ENCODE measurements at places on chromosomes 2 and 18.

- no peak for DNase-seq
Measured at GRCh38 chr18:48113691-48114090, 183.2 kb upstream of the SMAD2 start.

DNA sequence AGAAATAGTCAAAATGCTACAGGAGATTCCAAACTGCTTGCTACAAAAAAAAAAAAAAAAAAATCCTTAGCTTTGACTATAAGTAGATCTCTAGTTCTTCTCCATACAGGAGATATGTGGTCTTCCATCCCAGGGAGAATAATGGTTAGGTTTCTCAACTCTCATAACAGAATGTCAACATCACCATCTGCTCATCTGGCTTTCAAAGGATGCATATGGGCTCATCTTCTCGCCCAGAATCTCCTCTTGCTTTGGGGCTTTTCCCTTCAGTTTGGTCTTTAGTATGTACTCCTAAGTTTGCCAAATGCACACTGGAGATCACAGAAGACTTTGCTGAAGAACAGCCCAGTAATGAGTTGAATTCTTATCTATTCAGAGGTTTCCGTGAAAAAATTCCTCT, 240.7 kb downstream of the NRXN1 start:
- DNase-seq: no peak

DNA sequence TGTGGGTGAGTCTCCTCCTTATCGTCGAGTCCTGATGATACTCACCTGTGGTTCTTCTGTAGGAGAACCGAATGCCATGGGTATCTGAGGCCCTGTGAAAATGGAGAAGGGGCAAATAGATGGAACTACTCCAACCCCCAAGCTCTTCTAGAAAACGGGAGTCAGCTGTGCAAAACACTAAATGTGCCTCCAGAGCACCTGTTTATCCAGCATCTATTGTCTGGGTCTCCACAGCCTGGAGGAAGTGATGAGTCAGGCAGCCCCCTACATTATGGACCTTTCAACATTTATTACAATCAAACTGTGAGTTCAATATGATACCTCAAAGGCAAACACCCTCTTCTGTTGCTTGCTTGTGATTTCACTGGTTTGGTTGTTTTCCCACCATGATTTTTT, 9.8 kb upstream of the LRRFIP1 start:
- DNase-seq: no peak

GRCh38 chr2:113219889-113220641, 46.3 kb downstream of the PSD4 start:
- DNase-seq: peak; percentile 47

- no peak for DNase-seq
Measured at GRCh38 chr2:159445307-159445706, 158.8 kb upstream of the WDSUB1 start.

- no peak for DNase-seq
Measured at GRCh38 chr2:127572841-127573240, 37.4 kb downstream of the MYO7B start.

- DNase-seq: no peak
Measured at GRCh38 chr18:77006305-77007175, 126.0 kb downstream of the MBP start.

DNA sequence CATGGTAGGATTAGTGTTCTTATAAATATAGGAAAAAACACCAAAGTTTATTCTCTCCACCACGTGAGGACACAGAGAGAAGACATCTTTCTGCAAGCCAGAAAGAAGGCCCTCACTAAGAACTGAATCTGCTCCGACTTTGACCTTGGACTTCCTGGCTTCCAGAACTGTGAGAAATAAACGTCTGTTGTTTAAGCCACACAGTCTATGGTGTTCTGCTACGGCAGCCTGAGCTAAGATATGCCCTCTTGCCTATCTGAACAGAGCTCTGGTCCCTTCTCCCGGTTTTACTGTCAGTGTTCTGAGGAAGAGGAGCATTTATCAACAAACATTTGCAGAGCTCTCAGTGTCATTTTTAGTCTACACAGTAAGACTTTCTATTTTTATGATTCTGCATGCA, 131.3 kb downstream of the DOK6 start:
- no peak for DNase-seq

DNA sequence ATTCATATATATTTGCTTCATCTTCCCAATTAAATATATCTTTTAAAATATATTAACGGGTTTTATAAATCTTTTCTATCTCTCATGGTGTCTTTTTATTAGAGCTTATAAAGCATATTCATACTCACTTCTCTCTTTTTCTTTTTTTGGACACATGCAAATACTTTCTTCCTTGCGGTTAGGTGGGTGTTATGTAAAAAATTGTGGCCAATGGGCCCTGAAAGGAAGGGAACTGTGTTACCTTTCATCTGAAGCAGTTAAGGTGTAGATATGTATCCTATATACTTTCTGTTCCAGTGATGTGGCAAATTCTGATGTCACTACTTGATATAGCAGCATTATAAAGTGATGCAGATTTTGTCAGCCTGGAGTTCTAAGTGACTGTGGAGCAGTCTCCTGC, 714.5 kb downstream of the PLCL1 start:
- DNase-seq: no peak

DNA sequence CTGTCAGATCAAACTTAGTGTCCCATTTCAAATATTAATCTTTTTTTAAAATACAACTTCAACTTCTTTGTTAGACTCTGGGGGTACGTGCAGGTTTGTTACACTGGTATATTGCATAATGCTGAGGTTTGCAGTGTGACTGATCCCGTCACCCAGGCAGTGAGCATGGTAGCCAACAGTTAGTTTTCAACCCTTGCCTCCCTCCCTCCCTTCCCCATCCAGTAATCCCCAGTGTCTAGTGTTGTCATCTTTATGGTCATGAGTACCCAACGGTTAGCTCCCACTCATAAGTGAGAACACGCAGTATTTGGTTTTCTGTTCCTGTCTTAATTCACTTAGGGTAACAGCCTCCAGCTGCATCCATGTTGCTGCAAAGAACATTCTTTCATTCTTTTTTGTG, 23.9 kb downstream of the NOL10 start:
- DNase-seq: no peak

- DNase-seq: peak; percentile 38
Measured at GRCh38 chr2:232574674-232575403, 24.4 kb downstream of the EIF4E2 start.

GRCh38 chr2:134405611-134406081, 151.8 kb downstream of the MGAT5 start:
- DNase-seq: peak; percentile 67

DNA sequence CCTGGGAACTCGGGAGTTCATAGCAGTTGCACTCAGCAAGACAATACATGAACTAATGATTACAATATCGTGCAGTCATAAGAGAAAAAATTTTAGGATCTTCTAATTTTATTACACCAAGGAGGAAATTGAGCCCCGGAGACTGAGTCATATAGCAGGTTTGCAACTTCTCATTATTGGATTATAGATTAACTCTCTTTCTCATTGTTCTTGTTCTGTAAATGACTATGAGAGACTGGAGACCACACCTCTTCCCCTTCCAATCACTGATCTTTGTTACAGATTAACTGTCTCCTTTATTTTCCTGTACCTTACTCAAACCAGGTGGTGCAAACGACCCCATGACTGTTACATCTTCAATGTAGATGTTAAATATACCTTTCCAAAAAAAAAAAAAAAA, 435.8 kb upstream of the DDX18 start:
- no peak for DNase-seq

DNA sequence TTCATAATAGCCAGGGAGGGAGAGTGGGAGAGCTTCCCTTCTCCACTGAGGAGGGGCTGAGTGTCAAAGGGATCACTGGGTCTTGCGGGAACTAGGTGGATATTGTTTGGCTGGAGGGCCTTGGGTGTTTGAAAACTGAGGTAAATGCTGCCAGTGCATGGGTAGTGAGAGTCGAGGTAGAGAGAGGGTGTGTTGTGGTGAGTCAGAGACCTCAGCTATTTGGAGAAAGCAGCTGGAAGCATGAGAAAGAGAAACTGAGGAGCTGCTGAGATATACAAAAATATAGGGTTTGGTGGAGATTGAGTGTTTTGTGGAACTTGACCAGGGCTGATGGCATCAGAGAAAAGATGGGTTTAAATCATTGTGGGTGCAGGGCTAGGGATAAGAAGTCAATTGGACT, 127.0 kb upstream of the CCDC195 start:
- peak; percentile 28 for DNase-seq

GRCh38 chr2:101717071-101717845, 19.8 kb downstream of the MAP4K4 start:
- no peak for DNase-seq

GRCh38 chr2:60614319-60614718, 60.9 kb upstream of the BCL11A start:
- no peak for DNase-seq

- no peak for DNase-seq
Measured at GRCh38 chr2:22454826-22455485, 930.0 kb upstream of the KLHL29 start.

- DNase-seq: no peak
Measured at GRCh38 chr18:58694720-58695468, 23.6 kb downstream of the MALT1 start.

DNA sequence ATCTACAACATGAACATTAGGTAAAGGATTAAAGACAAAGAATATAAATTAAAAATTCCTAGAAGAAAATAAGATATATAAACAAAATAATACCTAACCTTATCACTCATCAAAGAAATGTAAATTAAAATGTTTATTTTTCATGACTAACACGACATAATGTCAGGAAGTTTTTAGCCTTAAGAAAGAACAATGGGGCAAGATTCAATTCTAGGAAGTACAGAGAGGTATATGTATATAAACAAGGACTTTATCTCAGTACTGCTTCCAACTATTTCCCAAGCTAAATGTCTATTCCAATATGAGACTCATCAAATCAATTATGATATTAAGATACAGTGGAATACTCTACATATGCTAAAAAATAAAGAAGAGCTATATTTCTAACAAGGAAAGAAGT, 44.1 kb downstream of the TTC21B start:
- DNase-seq: no peak

GRCh38 chr2:239260546-239261327, 140.1 kb downstream of the HDAC4 start:
- no peak for DNase-seq

DNA sequence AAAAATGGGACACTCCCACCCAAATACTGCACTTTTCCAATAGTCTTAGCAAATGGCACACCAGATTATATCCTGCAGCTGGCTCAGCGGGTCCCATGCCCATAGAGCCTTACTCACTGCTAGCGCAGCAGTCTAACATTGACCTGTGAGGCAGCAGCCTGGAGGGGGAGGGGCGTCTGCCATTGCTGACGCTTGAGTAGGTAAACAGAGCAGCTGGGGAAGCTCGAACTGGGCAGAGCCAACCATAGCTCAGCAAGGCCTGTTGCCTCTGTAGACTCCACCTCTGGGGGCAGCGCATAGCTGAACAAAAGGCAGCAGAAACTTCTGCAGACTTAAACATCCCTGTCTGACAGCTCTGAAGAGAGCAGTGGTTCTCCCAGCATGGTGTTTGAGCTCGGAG, 110.4 kb downstream of the CTIF start:
- no peak for DNase-seq

DNA sequence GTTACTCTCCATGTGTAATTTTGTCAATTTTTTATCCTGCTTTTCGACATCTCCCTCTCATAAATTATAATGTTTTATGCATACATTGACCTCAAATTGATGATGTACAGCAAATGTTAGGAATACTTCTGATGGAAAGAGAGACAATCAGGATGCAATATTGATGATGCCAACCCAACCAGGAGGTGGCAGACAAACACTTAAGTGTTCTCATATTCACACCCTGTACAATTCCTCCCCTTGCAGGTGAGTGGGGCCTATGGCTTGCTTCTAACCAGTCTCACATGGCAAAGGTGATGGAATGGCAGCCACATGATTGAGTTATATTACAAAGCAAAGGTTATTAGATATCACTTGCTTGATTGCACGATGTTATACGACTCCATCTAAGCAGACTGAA, 594.3 kb upstream of the REG3G start:
- no peak for DNase-seq

- DNase-seq: no peak
Measured at GRCh38 chr2:3490191-3491170, 28.9 kb downstream of the ADI1 start.

DNA sequence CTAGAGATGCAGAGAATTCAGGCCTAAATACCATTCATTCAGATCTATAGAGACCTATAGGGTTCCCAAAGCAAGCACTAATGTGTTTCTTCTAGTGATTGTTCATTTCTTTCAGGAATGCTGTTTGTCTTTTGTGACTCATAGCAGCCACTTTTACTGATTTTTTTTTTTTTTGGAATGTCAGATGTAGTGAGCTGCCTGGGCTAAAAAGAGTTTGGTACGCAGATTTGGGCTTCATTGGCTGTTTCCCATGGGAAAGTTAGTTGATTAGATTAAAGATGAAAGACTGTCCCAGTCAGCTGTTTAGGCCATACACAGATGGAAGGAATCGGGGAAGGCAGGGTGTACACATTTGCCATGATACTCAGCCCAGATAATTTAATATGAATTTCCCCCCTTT, 87.6 kb downstream of the CDC42EP3 start:
- peak; percentile 62 for DNase-seq
